ENCODE measurements at places on chromosomes 2 and 18. TPM values are rescaled to one million over a fixed set of nuclear protein-coding genes. Genes with fewer than 3 reads are reported as not detected.

DNA sequence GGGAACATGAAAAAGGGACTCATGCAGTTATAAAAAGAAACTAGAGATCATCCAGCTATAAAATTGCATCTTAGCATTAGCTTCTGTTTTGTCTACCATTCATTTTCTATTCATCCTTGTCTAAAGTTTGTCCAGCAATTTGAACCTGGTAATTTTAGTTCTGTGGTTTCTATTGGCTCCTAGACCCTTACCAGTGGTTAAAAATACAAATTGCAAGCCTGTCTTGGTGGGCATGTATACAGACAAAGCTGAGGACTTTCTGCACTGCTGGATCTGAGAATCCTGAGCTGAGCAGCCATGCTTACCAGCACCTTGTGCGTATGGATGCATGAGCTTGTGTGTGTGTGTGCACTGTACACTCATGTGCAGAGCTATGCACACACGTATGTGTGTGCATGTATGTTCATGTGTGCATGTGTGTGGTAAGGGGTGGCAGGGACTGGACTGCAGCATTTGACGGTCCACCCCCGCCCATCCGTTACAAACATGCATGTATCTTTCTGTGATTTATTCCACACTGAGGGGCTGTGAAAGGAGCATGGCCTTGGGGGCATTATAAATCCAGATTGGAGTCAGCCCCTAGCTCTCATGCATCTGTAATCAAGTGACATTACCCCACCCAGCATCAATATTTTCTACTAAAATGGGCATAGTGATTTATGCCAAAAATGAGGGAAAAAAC lies 144.7 kb downstream of the FAM210A start:
- H3K36me3 ChIP-seq: no peaks in the 10 kb centered on the region
- no peaks in the 10 kb centered on the region for H3K4me1 ChIP-seq
- H3K27me3 ChIP-seq: no peaks in the 10 kb centered on the region
- DNase-seq: no peak

GRCh38 chr18:54033052-54033451 lies 191.4 kb downstream of the MBD2 start:
- H3K4me1 ChIP-seq: no peaks in the 10 kb centered on the region
- no peaks in the 10 kb centered on the region for H3K36me3 ChIP-seq
- DNase-seq: no peak
- no peak overlapping the region for H3K4me3 ChIP-seq

GRCh38 chr2:10598501-10598900 lies 91.3 kb downstream of the NOL10 start:
- H3K4me1 ChIP-seq: no peaks in the 10 kb centered on the region
- DNase-seq: no peak
- no peaks in the 10 kb centered on the region for H3K27me3 ChIP-seq

DNA sequence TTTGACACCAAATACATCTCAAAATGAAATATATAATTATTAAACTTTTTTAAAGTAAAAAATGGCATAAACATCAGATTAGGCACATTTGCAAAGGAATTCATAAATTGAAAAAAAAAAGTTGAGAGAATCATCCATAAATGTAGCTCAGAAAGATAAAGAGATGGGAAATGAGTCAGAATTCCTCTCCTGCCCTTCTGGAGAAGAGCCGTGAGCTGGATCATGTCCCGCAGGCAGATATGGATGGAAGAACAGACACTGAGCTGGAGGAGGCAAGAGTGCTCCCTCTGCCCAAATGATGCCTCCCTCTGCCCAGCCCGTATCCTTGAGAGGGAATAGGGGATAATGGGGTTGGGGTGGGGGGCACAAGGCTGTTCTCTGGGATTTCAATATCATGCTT lies 190.9 kb downstream of the TFCP2L1 start:
- DNase-seq: no peak
- H3K27ac ChIP-seq: no peak overlapping the region
- H3K4me3 ChIP-seq: no peak overlapping the region
- no peaks in the 10 kb centered on the region for H3K27me3 ChIP-seq
- no peaks in the 10 kb centered on the region for H3K4me1 ChIP-seq

DNA sequence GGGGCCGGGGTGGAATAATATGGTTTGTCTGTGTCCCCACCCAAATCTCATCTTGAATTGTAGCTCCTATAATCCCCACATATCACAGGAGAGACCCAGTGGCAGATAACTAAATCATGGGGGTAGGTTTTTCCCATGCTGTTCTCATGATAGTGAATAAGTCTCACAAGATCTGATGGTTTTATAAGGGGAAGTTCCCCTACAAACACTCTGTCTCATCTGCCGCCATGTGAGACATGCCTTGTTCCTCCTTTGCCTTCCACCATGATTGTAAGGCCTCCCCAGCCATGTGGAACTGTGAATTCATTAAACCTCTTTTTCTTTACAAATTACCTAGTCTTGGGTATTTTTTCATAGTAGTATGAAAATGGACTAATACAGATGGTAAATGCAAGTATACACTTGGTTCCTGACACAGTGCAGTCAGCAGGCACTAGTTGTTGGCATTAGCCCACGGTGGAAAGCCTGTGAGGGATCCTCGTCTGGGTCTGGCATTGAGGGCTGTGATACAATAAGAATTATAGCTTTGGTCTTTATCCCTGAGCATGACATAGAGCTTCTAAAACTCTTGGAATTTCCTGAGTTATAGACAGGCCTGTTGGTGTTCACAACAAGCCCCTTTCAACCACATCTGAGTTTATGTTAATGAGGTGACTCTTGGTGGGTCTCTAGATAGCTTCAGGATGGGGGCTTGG lies 135.8 kb downstream of the CABLES1 start:
- no peak overlapping the region for H3K4me3 ChIP-seq
- H3K36me3 ChIP-seq: no peaks in the 10 kb centered on the region
- H3K27ac ChIP-seq: no peak overlapping the region
- no peaks in the 10 kb centered on the region for H3K4me1 ChIP-seq

Gene CDKL4
- total RNA-seq: not detected
